ENCODE measurements at places on chromosomes 4 and X.
A peak's percentile ranks its signal among the peaks of the same experiment; 100 is the strongest.

- DNase-seq = no peak
Observed at GRCh38 chr4:61374447-61374891, 174.3 kb downstream of the ADGRL3 start.

DNA sequence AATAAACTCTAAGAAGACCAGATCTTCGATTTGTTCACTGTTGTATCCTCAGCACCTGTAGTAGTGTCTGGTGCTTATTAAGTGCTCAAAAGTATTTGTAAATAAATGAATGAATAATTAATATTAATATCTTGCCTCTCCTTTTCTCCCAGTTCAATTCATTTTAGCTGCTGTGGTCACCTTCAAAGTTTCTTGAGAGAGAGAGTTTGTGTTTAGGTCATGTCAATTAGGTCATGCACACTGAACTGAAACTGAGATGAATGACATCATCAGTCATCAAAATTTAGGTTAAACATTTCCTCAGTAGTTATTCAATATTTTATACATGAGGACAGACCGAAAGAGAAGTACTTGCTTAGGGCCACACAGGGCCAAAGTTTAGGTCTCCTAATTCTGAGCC, 73.5 kb downstream of the ANXA3 start:
- no peak for DNase-seq

DNA sequence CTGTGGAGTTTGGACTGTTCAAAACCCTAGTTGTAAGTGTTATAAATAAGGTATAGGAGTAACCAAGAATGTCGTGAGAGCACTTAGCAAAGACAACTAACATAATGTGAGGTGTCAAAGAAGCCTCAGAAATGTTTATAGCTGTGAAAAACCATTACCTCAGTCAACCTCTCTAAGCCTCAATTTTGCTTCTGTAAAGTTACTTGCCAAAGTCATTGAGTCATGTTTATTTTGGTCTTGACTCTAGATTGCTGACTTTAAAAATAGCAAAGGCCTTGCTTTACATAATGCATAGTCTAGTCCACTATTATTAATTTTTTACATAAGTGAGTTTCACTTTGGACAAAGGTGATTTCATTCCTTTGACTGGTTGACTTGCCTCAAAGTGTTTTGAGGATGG, 257.6 kb upstream of the CXXC4 start:
- no peak for DNase-seq

DNA sequence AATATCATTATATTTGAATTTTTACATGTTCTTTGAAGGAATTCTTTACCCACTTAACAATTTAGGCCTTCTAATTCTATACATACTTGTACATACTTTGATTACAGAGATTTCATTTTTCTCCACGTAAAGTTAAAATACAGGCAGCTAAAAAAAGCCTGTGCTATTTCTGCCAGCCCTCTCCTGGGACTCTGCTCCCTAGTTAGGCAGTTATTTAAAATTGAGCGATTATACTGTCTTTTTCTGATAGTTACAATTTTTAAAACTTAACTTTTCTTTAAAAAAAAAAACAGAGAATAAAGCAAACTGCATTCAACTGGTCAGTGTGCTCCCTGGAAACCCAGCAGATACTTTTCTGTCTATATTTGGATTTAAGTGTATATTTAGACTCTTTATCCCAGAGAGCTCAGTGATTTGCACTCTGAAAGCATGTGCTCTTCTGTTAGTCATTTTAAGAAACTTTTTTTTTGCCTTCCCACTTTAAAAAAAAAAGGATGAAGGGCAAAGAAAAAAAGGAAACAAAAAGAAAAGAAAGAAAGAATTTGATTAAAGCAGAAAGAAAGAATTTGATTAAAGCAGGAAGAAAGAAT, 18.1 kb upstream of the FAM241A start:
- DNase-seq = no peak

DNA sequence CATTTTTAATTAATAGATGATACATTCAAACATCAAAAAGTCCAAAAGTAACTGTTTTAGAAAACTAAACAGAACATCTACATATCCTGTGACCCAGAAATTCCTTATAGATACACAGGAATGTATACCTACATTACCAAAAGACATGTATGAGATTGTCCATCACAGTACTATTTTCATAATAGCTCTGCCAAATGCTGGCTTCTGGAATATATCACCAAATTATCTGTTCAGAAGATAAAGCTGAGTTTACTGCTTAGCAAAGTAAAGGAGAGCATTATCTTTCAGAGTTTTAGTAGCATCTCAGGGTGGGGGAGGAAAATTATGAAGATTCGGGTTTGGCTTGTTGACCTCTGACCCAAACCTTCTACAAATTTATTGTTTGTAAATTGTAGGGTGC, 368.9 kb upstream of the SLC7A11 start:
- no peak for DNase-seq

GRCh38 chrX:9853307-9853706, 67.1 kb downstream of the SHROOM2 start:
- DNase-seq = no peak

DNA sequence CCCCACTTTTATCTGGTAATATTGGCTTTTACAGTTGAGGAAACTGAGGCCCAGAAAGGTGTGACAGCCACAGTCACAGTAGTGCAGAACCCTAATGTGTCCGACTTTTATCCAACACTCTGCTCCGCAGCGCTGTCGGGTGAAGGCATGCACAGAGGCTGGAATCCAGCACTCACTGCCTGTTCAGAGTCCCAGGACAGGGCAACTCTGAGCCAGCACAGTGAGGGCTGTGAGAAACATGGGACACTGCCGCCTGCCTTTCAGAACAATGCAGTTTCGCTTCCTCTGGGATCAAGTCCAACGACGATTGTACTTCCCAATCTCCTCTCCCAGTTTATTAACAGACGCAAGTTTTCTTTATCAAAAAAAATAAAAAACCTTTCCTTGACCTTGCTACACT, 41.9 kb upstream of the PDGFRA start:
- no peak for DNase-seq

GRCh38 chr4:73152893-73153292, 83.4 kb upstream of the COX18 start:
- no peak for DNase-seq

- DNase-seq = no peak
Observed at GRCh38 chr4:78585633-78586032, 34.1 kb downstream of the ANXA3 start.

GRCh38 chr4:39931441-39931901, 46.2 kb downstream of the PDS5A start:
- DNase-seq = no peak

GRCh38 chrX:119756926-119757635, 1.3 kb upstream of the SOWAHD start:
- DNase-seq = no peak

DNA sequence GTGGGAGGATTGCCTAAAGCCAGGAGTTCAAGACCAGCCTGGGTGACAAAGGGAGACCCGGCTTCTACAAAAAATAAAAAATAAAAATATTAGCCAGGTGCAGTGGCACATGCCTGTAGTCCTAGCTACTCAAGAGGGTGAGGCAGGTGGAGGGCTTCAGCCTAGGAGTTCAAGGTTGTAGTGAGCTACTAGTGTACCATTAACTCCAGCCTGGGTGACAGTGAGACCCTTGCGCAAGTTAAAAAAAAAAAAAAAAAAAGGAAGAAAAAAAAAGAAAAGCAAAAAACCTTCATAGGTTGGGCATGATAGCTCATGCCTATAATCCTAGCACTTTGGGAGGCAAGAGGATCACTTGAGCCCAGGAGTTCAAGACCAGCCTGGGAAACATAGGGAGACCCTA, 5.8 kb downstream of the SCLT1 start:
- no peak for DNase-seq

- DNase-seq = no peak
Observed at GRCh38 chrX:138191998-138192397, 519.5 kb downstream of the FGF13 start.

DNA sequence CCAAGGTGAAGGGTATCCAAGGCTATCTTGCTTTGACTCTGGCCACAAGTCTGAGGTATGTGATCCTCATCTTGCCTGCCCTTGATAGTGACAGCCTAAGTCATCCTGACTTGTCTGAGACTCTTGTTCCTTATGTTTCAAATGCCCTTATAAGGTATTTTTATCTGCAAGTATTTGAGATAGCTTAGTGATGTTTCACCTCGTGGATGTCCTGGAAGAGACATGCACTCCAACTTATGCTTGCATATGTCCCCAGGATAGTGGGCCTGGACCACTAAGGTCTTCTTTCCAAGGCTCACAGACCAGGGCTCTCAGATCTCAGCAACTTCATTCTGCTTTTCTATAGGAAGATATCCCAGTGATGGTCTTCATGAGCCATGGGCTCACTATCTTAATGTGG, 120.5 kb upstream of the WDR1 start:
- DNase-seq = no peak

GRCh38 chr4:3246458-3247398, 2.2 kb upstream of the MSANTD1 start:
- DNase-seq = no peak

DNA sequence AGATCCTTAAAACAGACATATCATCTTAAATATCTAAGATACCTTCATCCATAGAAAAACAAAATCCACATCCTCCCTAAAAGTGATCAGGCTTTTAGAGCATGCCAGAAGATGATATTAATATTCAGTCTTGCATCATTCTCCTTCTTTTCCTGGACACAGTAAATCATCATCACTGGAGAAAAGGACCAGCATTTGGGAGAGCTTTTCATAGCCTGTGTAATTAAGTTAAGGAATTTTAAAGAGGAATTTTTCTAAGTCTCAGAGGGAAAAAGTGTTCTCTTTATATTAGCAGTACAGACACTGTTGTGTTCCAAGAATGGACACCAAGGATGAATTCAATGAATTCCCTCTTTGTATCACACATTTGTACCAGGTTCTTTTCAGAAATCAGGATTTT, 696 bp downstream of the SCRG1 start:
- no peak for DNase-seq

DNA sequence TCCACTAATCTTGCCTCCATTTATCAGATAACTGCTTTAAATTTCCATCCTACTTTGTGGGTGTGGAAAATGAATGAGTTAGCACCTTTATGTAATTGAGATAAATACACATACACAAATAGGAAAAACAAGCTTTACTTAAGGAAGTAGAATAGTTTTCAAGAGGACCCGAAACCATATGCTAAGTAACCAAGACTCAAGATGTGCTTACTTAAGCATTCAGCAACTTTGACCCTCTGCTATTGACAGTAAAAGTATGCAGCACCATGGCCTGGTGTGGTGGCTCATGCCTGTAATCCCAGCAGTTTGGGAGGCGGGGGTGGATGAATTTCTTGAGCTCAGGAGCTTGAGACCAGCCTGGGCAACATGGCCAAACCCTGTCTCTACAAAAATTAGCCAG, 29.9 kb downstream of the RNF175 start:
- DNase-seq = no peak

DNA sequence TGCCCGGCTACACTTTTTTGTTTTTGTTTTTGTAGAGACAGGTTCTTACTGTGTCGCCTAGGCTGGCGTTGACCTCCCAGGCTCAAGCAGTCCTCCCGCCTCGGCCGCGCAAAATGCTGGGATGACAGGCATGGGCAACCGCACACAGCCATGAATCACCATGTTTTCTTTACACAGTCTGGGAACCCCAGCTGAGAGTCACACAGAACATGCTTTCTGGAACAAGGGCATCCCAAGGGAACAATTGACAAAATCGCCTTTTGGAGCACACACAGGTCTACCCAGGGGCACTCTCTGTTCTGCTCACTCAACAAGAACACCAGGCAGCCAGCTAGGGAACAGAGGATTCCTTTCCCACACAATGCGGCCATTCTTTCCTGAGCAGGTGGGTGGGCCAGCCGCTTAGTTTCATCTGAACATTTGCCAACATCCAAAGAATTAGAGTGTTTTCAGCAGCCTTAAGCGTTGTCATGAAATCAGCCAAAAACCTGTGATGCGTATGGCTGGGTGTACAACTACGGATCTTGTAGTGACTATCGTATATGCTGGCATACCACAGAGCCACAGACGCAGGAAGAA, 15.7 kb downstream of the PRKX start:
- no peak for DNase-seq

DNA sequence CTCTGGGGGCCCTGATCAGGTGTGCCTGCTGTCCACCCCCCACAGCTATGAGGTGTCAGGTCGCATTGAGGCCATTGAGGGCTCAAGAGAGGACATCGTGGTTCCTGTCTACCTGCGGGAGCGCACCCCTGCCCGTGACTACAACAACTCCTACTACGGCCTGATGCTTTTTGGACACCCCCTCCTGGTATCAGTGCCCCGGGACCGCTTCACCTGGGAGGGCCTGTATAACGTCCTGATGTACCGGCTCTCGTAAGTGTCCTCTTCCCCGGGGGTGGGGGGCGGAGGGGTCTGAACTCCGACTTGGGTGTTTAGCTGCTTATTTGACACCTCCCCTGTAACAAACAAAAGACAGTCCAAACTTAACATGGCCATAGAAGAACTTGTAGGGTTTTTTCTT, 10.5 kb downstream of the USP11 start:
- DNase-seq = peak; percentile 55

DNA sequence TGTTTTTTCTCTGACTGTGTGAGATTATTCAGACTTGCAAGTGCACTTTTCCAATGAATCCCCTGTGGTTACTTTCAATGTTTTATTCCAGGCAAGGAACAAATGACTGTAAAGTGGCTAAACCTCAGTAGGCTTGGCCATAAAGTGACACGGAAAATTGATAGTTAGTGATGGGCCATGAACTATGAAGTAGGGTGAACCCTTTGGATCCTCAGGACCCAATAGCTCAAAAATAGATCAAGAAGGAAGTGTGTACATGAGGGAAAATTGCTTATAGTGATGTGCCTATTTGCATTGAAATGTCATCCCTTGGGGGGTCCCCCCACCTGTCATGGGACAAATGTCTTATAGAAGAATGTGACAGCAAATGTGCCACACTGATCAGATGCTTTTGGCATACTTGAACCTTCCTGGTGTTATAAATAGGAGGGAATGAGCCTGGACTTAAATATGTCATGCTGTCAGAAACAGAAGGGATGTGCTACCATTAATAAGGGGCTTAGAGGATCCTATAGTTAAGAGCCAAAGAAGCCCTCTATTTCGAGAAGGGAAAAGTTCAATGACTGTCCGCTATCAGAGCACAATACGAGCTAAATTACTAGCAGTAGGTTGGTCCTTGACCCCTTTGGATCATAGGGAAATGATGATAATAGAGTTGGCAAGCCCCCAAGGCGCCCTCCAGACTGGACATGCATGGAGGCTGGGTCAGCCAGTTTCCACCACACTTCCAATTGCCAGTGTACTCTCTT, 30.3 kb downstream of the SLC16A2 start:
- DNase-seq = no peak

GRCh38 chr4:93030670-93031069, 726.9 kb downstream of the GRID2 start:
- DNase-seq = no peak
